Glutamatergic neuron (in vitro differentiated cells): ENCODE measurements at places on chromosomes 1 and 21.

DNA sequence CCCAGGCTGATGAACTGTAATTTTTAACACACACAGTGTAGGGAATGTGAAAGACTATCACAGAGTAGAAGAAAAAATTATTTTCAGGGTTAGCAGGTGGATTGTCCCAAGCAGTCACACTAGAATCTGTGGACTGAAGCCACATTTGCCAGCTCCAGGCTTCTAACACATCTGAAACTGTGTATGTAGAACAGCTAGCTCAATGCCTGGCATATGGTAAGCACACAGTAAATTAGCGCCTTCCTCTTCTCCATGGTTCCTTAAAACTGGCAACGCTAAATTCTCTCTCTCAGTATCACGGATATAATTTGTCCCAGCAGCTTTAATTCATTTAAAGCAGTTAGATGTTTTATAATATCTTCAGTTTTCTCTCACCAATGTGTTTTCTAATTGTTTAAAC is 2.4 kb upstream of the NUDT17 start:
- H3K36me3 ChIP-seq: no peaks in the 10 kb centered on the region
- H3K4me3 ChIP-seq: no peak overlapping the region
- H3K4me1 ChIP-seq: no peaks in the 10 kb centered on the region
- H3K27me3 ChIP-seq: peaks cover 6% of the 10 kb centered on the region
- H3K27ac ChIP-seq: no peak overlapping the region

DNA sequence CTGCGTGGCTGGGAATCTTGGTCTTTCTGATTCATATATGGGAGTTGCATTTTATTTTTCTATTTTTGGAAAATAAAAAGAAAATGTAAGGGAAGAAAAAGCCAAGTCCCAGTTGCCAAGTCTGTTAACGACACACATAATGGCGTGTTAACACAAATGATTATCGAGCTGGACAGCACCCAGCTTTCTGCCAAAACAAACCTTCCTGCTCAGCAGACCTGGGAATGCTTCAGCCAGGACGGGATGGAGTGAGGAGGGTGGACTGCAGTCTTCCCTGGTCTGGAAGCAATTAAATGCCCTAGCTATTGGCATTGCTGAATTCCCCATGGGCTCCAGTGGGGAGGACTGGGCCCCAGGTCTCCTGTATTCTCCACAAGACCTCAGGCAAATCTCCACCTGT is 184.2 kb upstream of the USP24 start:
- H3K27me3 ChIP-seq: no peaks in the 10 kb centered on the region
- H3K36me3 ChIP-seq: no peaks in the 10 kb centered on the region
- DNase-seq: no peak
- H3K27ac ChIP-seq: no peak overlapping the region
- no peaks in the 10 kb centered on the region for H3K4me1 ChIP-seq
- no peak overlapping the region for H3K4me3 ChIP-seq

DNA sequence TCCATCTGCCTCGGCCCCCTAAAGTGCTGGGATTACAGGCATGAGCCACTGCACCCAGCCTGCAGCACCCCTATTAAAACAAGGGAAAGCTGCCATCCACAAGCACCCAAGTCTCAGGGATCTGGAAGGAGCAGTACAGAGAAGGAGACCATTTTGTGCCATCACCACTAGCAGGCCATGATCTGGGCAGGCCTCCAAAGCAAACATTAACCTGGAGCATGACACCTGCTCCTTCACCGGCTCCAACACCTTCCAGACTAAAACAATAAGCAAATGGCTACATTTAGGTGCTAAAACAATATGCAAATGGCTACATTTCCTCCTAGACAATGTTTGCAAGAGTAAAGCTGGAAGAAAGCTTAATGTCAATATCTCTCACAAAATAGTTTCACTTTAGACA is 16.7 kb downstream of the MEAF6 start:
- H3K36me3 ChIP-seq: no peaks in the 10 kb centered on the region
- H3K27me3 ChIP-seq: peaks cover 2% of the 10 kb centered on the region
- DNase-seq: no peak
- no peak overlapping the region for H3K27ac ChIP-seq
- no peaks in the 10 kb centered on the region for H3K4me1 ChIP-seq
- no peak overlapping the region for H3K4me3 ChIP-seq

GRCh38 chr1:92515796-92516201 is 29.1 kb upstream of the GFI1 start:
- no peaks in the 10 kb centered on the region for H3K4me1 ChIP-seq
- H3K36me3 ChIP-seq: no peaks in the 10 kb centered on the region
- no peak overlapping the region for H3K27ac ChIP-seq
- H3K4me3 ChIP-seq: no peak overlapping the region
- H3K27me3 ChIP-seq: no peaks in the 10 kb centered on the region

GRCh38 chr1:219099307-219099706 is 74.4 kb upstream of the LYPLAL1 start:
- H3K27ac ChIP-seq: no peak overlapping the region
- no peak for DNase-seq
- no peaks in the 10 kb centered on the region for H3K27me3 ChIP-seq
- H3K4me3 ChIP-seq: no peak overlapping the region

DNA sequence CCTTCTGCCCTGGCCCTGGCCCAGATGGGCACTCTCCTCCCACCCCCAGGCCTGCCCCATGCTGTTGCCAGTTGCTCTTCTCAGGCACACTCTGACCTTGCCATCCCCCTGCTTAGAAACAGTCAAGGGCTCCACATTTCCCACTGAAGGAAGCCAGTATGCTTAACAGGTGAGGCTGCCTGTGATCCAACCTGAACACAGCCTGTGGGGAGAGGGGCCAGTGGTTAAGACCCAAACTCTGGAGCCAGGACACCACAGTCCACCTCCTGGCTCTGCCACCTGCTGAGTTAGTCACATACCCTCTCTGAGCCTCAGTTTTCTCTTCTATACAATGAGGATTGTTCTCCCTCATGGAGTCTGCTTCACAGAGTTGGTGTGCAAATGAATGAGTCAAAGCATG is 526.9 kb downstream of the MATN1 start:
- no peaks in the 10 kb centered on the region for H3K4me1 ChIP-seq
- H3K27me3 ChIP-seq: peaks cover 4% of the 10 kb centered on the region
- no peak overlapping the region for H3K4me3 ChIP-seq
- no peak for DNase-seq
- no peak overlapping the region for H3K27ac ChIP-seq
- H3K36me3 ChIP-seq: no peaks in the 10 kb centered on the region

DNA sequence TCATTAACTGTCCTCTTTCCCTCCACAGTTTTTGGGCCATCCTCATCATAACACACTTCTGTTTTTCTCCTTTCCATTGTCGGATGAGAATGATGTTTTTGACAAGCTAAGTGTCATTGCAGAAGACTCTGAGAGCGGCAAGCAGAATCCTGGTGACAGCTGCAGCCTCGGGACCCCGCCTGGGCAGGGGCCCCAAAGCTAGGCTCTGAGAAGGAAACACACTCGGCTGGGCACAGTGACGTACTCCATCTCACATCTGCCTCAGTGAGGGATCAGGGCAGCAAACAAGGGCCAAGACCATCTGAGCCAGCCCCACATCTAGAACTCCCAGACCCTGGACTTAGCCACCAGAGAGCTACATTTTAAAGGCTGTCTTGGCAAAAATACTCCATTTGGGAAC is 28.6 kb upstream of the IFNAR1 start:
- no peak overlapping the region for H3K27ac ChIP-seq
- H3K27me3 ChIP-seq: peaks cover 12% of the 10 kb centered on the region
- peaks cover 7% of the 10 kb centered on the region for H3K4me1 ChIP-seq
- DNase-seq: no peak

DNA sequence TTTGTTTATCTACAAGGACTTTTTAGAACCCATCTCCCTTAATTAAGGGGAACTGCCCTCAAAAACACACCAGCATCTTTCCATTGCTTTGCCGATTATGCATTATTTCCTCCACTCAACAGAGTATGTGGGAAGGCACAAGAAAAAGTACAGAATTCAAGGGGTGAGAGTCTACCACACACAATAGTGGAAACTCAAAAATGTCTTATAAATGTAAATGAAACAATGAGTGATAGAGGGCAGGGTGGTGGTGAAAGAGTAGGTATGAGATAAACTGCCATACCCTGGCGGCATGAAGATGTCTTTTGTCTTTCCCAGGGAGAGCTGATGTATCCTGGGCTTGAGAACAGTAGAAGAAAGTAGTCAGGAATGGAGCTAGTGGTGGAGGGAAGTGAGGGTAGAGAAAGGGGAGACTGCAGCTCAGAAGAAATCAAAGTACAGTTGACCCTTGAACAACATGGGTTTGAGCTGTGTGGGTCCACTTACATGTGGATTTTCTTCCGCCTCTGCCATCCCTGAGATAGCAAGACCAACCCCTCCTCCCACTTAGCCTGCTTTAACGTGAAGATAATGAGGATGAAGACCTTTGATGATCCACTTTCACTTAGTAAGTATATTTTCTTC is 24.4 kb downstream of the CD58 start:
- no peak overlapping the region for H3K27ac ChIP-seq
- no peak for DNase-seq
- H3K4me1 ChIP-seq: no peaks in the 10 kb centered on the region
- peaks cover 7% of the 10 kb centered on the region for H3K36me3 ChIP-seq
